Activated CD4-positive, alpha-beta T cell treated with anti-CD3 and anti-CD28 coated beads, Interleukin-2, amount 10 ng/mL, durations not matched to agents 24 days and 14 days (primary cell): ENCODE measurements at places on chromosomes 13 and 19. TPM values are rescaled to one million over a fixed set of nuclear protein-coding genes. Genes with fewer than 3 reads are reported as not detected.

- no peaks in the 10 kb centered on the region for H3K4me1 ChIP-seq
- H3K4me3 ChIP-seq: no peak overlapping the region
- H3K27ac ChIP-seq: no peak overlapping the region
- no peaks in the 10 kb centered on the region for H3K27me3 ChIP-seq
- peaks cover 3% of the 10 kb centered on the region for H3K36me3 ChIP-seq
Observed at GRCh38 chr19:3386447-3387234, 20.3 kb downstream of the NFIC start.

IGFL3 gene
- total RNA-seq: not detected in 2 replicates

- peak; percentile 88 for DNase-seq
- H3K4me1 ChIP-seq: peaks cover 37% of the 10 kb centered on the region
- H3K4me3 ChIP-seq: peak overlapping the region; percentile 94
- peak overlapping the region; percentile 93 for H3K27ac ChIP-seq
- peaks cover 3% of the 10 kb centered on the region for H3K36me3 ChIP-seq
Observed at GRCh38 chr13:41311406-41312175, 524 bp downstream of the NAA16 start.

GRCh38 chr19:4647676-4648644 lies 8.6 kb downstream of the TNFAIP8L1 start:
- no peaks in the 10 kb centered on the region for H3K27me3 ChIP-seq
- H3K4me3 ChIP-seq: no peak overlapping the region
- peaks cover 10% of the 10 kb centered on the region for H3K36me3 ChIP-seq
- peaks cover 1% of the 10 kb centered on the region for H3K4me1 ChIP-seq

DNA sequence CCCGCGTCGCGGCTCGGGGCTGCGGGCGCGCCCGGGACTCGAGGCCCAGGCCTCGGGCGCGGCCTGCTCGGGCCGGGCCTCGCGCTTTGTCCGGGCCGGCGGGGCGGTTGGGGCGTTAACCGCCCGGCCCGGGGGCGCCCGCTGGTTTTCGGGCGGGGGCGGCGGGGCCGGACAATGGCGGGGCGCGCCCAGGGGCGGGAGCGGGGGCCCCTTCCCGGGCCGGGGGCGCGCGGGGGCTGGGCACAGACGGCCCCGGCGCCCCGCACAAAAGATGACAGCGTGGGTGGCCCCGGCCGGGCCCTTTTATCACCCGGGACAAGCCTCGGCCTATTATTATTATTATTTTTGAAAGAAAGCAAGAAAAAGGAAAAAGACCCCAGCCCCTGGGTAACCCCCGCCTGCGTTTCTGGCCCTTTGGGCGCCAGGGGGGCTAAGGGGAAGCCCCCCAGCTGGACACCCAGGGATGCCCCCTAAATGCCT lies 419 bp downstream of the KDM4B start:
- peaks cover 39% of the 10 kb centered on the region for H3K4me1 ChIP-seq
- H3K36me3 ChIP-seq: peaks cover 24% of the 10 kb centered on the region
- no peaks in the 10 kb centered on the region for H3K27me3 ChIP-seq

- H3K27ac ChIP-seq: no peak overlapping the region
- peaks cover 4% of the 10 kb centered on the region for H3K4me1 ChIP-seq
- DNase-seq: no peak
- no peaks in the 10 kb centered on the region for H3K36me3 ChIP-seq
- H3K4me3 ChIP-seq: no peak overlapping the region
- peaks cover 8% of the 10 kb centered on the region for H3K27me3 ChIP-seq
Observed at GRCh38 chr13:28047757-28048388, 52.5 kb downstream of the FLT3 start.

DNA sequence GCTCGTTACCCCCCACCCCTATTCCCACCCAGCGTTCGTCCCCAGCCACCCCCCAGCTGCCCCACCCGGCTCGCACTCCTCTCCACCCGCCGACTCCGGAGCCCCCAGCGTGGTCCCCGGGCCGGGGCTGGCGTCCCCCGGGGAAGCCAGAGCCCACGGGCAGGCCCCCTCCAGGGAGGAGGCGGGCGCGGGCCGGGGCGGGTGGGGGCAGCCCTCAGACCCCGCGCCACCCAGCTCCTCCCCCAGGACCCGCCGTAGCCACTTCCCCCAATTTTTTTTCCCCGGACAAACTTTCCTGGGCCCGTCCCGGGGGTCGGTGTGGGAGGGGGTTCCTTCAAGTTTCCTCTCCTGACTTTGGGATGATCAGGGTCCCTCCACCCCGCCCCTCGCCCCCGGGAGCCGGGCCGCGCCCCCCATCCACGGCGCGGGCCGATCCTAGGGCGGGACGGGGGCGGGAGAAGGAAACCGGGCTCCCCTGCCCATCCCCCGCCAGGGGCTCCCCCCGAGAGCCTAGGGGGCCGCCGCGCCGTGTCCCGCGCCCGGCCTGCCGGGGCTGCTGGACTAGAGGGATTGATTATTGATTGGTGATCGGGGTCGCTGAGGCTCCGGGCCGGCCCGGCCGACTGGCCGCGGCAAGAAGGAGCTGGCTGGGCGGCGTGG lies 927 bp upstream of the TSHZ3 start:
- H3K4me1 ChIP-seq: peaks cover 28% of the 10 kb centered on the region
- H3K27me3 ChIP-seq: peaks cover 65% of the 10 kb centered on the region
- H3K4me3 ChIP-seq: peak overlapping the region; percentile 67

DNA sequence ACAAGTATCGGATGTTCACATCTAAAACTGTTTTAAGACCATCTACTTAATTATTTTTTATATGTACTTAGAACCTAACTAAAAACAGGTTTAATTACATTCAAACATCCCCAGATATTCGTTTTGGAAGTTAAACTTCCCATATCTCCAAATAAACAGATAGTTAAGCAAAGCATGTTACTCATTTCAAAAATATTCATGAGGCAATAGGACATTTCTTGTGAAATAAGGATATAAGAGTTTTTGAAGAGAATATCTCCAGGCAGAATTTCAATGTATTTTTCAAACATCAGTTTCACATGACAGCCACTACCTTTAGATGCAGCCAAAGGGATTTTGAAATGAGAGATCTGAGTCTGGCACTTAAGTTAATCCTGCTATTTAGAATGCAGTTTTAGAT lies 697.5 kb downstream of the SLITRK1 start:
- no peak for DNase-seq
- no peaks in the 10 kb centered on the region for H3K4me1 ChIP-seq
- H3K4me3 ChIP-seq: no peak overlapping the region
- no peaks in the 10 kb centered on the region for H3K36me3 ChIP-seq
- no peaks in the 10 kb centered on the region for H3K27me3 ChIP-seq

DNA sequence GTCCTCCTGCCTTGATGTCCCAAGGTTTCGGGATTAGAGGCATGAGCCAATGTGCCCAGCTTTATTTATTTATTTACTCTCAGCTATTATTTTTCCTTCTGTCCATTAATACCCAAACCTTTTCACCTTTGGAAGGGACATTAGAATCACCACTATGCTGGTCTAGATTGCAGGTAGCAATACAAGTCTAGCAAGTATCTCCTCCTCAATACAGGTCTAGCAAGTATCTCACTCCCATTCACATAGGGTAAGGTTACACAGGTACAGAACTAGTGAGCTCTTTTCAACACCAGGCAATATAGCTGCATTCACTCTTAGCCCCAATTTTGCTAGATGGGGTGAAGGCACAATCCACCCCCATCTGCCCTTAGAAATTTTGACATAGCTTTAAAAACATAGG lies 17.4 kb upstream of the SPRYD7 start:
- peaks cover 8% of the 10 kb centered on the region for H3K27me3 ChIP-seq
- H3K4me3 ChIP-seq: no peak overlapping the region
- H3K36me3 ChIP-seq: peaks cover 2% of the 10 kb centered on the region
- no peak overlapping the region for H3K27ac ChIP-seq

DNA sequence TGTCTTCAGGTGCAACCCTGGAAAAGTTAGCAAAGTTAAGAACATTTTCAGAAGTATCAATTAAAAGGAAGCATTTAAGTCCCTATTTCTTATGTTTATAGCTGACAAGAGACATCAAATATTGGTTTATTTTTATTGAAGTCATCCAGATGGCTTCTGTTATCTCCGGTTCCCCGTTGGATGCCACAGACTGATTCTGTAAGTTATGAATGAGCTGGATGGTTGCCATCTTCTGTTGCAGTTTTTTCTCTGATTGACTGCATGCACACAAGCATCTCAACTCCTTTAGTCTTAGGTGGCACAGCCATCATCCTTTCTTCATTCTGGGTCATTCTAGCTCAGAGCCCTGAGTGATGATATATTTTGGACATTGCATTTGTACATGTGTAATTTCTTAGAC lies 10.6 kb upstream of the OXGR1 start:
- H3K36me3 ChIP-seq: no peaks in the 10 kb centered on the region
- no peaks in the 10 kb centered on the region for H3K4me1 ChIP-seq
- DNase-seq: no peak
- no peak overlapping the region for H3K27ac ChIP-seq
- no peak overlapping the region for H3K4me3 ChIP-seq

BAX gene
- total RNA-seq: 257 and 298 TPM in 2 replicates

- no peak overlapping the region for H3K4me3 ChIP-seq
- H3K4me1 ChIP-seq: peaks cover 23% of the 10 kb centered on the region
- H3K27ac ChIP-seq: no peak overlapping the region
- H3K36me3 ChIP-seq: peaks cover 6% of the 10 kb centered on the region
Observed at GRCh38 chr19:10699650-10700335, 1.4 kb upstream of the QTRT1 start.

RLN3 gene
- total RNA-seq: not detected in 2 replicates

- H3K4me3 ChIP-seq: no peak overlapping the region
- no peak overlapping the region for H3K27ac ChIP-seq
- no peaks in the 10 kb centered on the region for H3K36me3 ChIP-seq
- no peak for DNase-seq
- no peaks in the 10 kb centered on the region for H3K4me1 ChIP-seq
- no peaks in the 10 kb centered on the region for H3K27me3 ChIP-seq
Observed at GRCh38 chr13:47142105-47142504, 245.3 kb upstream of the HTR2A start.

DNA sequence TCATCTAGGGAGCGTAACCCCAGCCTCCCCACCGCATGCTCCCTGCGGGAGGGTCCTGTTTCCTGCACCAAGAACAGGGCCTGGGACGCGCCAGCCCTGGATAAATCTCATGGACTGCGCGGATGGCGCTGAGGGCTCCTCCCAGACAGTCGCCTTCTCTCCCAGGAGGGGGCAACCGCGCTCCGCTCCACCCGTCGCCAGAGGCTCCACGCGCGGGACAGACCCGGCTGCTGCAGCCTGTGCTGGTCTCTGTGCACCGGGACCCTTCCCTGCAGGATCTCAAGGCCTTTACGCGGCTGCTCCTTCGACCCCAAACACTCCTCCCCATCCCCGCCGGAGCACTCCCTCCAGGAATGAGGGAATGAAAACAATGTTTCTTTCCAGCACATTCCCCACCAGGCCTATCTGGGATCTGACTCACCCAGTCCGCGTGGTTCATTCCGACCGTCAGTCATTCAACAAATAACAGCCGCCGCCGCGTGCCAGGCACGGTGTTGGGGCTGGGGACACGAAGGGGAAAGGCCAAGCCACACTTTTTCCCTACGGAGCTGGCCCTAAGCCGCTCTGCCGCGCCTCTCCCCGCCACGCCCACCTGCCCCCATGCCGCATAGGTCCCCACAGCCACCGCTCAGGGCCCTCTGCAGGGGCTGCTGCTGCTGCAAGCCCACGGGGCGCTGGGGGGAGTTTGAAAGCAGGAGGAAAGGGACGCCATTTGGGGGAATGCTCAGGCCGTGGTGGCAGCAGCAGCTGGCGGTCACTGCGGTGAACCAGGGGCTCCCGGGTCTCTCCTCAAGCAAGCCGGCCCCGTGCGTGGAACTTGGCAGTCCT lies 6.0 kb downstream of the PNMA8B start:
- no peak overlapping the region for H3K4me3 ChIP-seq
- H3K27ac ChIP-seq: peak overlapping the region; percentile 60
- DNase-seq: peak; percentile 65
- peaks cover 8% of the 10 kb centered on the region for H3K4me1 ChIP-seq

ARHGAP45 gene
- total RNA-seq: 176 and 183 TPM in 2 replicates

GRCh38 chr19:13006431-13007281 lies 11.4 kb downstream of the NFIX start:
- H3K27me3 ChIP-seq: peaks cover 23% of the 10 kb centered on the region
- H3K4me1 ChIP-seq: no peaks in the 10 kb centered on the region
- H3K36me3 ChIP-seq: no peaks in the 10 kb centered on the region

ATXN8OS gene
- total RNA-seq: not detected in 2 replicates

- H3K27ac ChIP-seq: no peak overlapping the region
- no peaks in the 10 kb centered on the region for H3K27me3 ChIP-seq
- peaks cover 23% of the 10 kb centered on the region for H3K36me3 ChIP-seq
- H3K4me3 ChIP-seq: no peak overlapping the region
- no peak for DNase-seq
Observed at GRCh38 chr19:33124207-33125098, 7.5 kb upstream of the WDR88 start.

SH2D3A gene
- total RNA-seq: 9.8 and 11.0 TPM in 2 replicates

TSSK6 gene
- total RNA-seq: 3.3 and 4.4 TPM in 2 replicates
